Activated gamma-delta T cell (primary cell): ENCODE measurements at places on chromosomes 13 and 19.

DNA sequence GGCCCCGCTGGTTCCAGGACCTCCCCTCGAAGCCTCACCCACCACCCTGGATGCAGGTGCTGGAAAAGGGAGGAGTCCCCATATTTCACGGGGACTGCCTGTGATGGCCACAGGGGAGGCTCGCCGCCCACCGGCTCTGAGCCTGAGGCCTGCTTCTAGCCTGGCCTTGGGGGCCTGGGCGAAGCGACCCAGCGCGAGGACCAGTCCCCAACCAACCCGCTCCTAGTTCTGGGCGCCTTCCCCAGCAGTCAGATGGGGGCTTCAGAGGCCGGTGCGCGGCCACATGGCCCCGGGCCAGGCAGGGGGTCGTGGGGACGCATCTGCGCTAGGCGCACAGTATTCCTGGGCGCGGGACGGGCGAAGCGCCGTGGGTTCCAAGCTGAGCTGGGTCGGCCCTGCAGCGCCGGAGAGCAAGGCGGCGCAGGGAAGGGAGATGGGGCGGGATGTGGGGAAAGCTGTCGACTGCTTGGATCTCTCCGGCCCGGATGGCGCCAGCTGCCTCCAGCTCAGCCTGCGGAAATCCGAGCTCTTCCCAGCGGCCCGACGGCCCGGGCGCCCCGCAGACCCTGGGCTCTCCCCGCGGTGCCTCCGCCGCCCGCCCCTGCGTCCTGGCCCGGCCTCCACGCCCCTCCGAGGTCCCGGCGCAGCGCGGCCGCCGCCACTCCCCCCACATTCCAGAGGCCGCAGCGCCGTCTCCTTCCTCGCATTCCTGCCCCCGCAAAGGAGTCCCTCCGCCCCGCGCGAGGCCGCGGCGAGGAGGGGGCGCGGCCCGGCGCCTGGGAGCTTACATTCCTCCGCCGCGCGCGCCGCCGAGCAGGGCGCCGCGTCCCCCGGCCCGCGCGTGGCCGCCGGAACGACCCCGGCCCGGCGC is at the start of gene WTIP:
WTIP (plus strand) TSS at position 788 of the 871 bp plus-strand sequence. CDS start 217 bp downstream, outside the sequence.
- DNase-seq: no peak

GRCh38 chr19:12043752-12044422 is 8.4 kb upstream of the ZNF433 start:
- no peak for DNase-seq

DNA sequence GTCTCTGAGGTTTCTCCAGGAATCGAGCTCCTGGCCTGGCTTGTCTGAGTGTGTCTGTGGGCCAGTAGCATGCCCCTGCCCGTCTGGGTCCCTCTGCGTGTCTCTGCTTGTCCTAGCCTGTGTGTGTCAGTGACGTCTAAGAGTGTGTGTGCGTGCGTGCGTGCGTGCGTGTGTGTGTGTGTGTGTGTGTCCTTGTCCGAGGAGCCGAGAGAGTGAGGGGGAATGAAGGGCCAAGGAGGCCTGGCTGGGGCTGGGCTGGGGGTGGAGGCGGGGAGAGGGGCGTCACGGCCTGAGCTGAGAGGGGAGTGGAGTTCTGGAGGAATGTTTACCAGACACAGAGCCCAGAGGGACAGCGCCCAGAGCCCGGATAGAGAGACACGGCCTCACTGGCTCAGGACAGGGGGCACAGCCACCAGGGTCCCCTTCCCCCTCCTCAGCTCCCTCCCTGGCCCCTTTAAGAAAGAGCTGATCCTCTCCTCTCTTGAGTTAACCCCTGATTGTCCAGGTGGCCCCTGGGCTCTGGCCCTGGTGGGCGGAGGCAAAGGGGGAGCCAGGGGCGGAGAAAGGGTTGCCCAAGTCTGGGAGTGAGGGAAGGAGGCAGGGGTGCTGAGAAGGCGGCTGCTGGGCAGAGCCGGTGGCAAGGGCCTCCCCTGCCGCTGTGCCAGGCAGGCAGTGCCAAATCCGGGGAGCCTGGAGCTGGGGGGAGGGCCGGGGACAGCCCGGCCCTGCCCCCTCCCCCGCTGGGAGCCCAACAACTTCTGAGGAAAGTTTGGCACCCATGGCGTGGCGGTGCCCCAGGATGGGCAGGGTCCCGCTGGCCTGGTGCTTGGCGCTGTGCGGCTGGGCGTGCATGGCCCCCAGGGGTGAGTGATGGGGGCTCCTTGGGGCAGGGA is at the start of gene AXL:
AXL (plus strand) TSS at position 609 of the 893 bp plus-strand sequence; CDS start at position 779, 170 bp downstream.
- DNase-seq: no peak

GRCh38 chr19:18790566-18791314 is at the start of gene COMP:
TSS of gene COMP (minus strand) at chr19:18791305. CDS start at chr19:18791269, 36 bp downstream.
- no peak for DNase-seq

- DNase-seq: no peak
These were observed 32.8 kb downstream of the TMEM161A start for GRCh38 chr19:19105365-19106055.

- no peak for DNase-seq
These were observed 52.3 kb downstream of the CRTC1 start for GRCh38 chr19:18735752-18736151.
